Stromal cell of bone marrow (primary cell): ENCODE measurements at places on chromosomes 2 and 18.

DNA sequence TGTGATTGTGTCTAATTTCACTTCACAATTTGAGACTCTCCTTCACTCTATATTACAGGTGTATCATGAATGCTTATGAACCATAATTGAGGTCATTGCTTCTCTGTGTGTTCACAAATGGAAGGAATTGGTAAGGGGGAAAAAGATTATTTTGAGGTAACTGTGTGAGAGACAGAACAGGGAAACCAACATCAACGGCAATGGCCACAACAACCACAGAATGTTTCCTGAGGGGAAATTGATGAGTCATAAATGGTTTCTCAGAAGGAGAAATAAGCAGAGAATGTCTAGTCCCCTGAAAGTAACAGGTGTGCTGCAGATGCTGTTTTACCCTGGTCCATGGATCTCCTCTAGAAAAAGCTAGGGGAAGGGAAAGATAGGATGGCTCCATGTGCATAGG is 361.2 kb upstream of the GALNT5 start:
- DNase-seq: no peak

DNA sequence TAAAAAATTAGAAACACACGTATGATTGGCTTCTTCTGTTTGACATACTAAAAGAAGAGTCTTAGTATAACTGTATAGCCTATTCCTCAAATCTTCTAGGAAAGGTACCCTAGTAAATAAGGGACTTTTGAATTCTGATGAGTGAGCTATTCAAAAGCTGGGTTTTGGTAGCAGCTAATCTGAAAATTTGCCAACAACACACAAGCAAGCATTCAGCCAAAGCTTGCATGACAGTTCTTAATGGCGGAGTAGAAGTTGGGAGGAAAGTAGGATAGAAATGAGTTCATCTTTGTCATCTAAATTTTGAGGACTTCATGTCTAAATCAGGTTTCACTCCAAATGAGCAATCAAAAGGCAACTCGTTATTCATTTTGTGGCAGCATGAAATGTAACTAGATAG is 813.0 kb downstream of the MBD2 start:
- no peak for DNase-seq

GRCh38 chr2:191983186-191983585 is 136.3 kb upstream of the CAVIN2 start:
- no peak for DNase-seq

GRCh38 chr2:120842456-120843439 is 107.1 kb downstream of the GLI2 start:
- DNase-seq: no peak

DNA sequence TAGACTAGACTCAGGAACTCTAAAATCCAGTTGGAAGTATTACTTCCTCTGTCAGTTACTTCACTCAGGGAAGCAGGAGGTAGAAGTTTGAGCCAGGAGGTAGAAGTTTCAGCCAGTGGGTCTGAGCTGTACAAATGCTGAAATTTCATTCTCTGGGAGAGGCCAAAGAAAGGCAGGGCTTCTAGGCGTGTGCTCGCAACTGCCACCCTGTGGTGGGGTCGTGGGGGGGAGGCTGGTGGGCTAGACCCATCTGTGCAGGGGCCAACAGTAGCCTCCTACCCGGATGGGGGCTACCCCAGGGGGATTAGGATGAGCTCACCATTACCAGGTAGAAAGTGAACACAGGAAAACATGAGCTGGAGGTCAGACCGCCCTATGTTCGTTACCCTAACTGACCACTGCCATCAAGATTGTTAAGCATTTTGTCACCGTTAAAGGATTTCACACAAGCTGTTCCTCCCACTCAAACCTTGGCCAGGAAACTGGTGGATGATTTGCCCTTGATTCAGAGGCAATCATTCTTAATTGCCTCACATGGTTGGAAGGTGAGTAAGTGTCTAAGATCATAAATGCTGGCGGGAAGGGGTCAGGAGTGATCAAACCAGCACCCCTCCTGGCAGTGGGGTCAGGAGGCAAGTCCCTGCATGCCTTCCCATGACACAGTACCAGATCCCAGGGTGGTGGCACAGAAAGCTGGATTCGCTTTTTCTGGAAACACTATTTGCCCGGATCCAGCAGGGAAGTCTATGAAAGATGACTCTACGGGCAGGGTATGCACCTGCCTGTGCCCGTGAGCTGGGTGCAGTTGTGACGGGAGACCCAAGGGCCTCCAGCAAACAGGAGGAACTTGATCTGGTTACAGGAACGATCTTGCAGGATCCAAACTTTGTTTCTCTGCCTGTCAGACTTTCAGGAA is 5.2 kb upstream of the FHL2 start:
- peak; percentile 94 for DNase-seq
